Mesendoderm (in vitro differentiated cells): ENCODE measurements at places on chromosomes 5 and 9.

DNA sequence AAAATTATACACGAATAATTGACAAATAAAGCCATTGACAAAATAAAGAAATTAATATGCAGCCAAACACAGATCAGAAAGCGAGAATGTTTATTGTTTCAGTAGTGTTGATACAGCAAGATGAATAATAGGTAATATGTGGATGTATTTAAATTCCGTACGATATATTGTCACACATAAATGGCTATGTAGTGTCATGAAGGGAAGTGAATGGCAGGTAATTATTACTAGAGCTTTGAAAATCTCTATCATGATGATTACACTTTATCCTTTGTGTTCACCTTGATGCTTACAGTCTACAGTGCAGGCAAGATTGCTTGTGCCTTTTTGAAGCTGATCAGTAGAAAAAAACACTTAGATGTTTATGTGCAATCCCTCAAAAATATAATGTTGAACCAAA, 23.3 kb upstream of the CDH10 start:
- no peak for DNase-seq

GRCh38 chr5:133382661-133383579, 229.4 kb downstream of the FSTL4 start:
- DNase-seq = no peak

DNA sequence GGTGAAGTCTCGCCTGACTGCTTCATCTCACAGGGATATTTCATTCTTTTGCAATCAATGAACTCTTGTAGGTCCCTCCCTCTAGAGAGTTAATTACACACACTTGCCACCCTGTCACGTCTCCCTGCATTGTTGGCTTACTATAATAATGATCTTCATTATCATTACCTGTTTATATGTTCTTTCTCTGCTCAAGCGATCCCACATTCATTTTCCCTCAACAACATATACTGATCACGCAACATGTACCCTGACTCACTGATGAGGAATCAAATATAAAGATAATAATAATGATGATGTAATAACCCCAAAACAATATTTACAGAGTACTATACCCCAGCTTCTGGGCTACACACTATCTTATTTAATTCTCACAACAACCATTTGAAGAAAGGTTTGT, 88.5 kb downstream of the FEM1C start:
- DNase-seq = no peak

- DNase-seq = no peak
Measured at GRCh38 chr5:62281411-62281810, 24.6 kb upstream of the KIF2A start.

DNA sequence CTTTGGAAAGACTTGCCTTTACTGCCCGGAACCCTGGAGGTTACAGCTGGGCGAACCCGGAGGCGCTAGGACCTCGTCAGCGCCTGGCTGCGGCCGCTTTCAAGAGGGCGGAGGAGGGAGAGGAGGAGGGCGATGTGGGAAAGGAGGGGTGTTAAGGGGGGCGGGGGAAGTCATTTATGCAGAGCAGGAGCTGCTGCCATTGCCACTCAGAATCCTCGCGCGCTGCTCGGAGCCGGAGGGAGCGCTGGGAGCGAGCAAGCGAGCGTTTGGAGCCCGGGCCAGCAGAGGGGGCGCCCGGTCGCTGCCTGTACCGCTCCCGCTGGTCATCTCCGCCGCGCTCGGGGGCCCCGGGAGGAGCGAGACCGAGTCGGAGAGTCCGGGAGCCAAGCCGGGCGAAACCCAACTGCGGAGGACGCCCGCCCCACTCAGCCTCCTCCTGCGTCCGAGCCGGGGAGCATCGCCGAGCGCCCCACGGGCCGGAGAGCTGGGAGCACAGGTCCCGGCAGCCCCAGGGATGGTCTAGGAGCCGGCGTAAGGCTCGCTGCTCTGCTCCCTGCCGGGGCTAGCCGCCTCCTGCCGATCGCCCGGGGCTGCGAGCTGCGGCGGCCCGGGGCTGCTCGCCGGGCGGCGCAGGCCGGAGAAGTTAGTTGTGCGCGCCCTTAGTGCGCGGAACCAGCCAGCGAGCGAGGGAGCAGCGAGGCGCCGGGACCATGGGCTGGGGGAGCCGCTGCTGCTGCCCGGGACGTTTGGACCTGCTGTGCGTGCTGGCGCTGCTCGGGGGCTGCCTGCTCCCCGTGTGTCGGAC, at the start of gene PCSK5:
PCSK5 (plus strand) TSS at position 202 of the 805 bp plus-strand sequence; CDS start at position 711, 509 bp downstream.
- DNase-seq = peak; percentile 98

- peak; percentile 98 for DNase-seq
Measured at GRCh38 chr9:16705111-16705604, 165.3 kb downstream of the BNC2 start.

GRCh38 chr9:77751341-77752091, 103.4 kb upstream of the GNA14 start:
- DNase-seq = peak; percentile 81

- no peak for DNase-seq
Measured at GRCh38 chr9:76743931-76744330, 20.3 kb upstream of the PCA3 start.

- no peak for DNase-seq
Measured at GRCh38 chr9:122930541-122931225, 629 bp downstream of the ZBTB26 start.

GRCh38 chr9:34230556-34230955, 51.7 kb downstream of the UBAP1 start:
- DNase-seq = no peak

- no peak for DNase-seq
Measured at GRCh38 chr5:79295029-79295428, 59.1 kb downstream of the JMY start.

DNA sequence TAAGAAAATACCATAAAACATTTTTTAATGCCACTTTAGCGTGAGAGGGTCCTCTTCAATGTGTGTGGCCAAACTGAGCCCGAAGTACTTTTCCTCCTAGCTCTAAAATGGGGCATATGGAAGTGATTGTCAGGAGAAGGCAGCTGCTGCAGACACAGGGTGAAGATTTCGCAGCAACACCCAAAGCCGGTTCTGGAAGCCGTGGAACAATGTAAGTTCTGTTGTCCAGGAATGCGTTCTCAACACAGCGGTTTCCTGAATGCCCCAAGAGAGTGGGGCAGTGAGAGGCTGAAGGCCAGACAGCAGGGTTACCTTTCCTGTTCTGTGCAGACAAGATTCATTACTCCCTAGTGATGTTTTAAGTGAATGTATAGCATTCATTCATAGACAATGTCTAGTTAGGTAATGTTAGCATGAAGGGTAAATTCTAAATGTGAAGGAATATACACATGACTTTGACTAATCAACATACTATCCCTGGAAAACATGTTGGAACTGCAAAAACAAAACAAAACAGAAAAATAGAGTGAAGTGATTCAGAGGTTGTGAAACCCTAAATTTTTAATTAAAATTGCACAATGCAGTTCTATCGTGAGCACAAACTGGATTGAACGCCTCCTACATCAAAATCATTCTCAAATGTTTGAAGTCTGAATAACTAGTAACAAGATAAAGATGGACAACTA, 197.0 kb upstream of the SEMA6A start:
- no peak for DNase-seq

DNA sequence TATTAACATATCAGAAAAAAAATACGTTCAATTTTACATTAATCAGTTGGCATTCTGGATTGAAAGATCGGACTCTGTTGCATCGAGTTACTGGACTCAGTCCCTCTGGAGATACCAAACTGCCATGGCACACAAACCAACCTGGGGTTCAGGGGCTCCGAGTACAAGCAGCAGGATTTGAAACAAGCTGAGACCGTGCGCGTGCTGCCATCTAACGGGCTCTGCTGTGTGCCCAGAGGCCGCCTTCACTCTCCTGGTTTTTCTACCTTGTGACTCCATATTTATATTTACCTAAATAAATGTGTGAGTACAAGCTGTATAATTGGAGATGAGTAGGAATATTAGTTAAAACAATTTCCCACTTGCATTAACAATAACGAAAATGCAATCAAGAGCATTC, 48.2 kb downstream of the ANXA1 start:
- DNase-seq = peak; percentile 35

DNA sequence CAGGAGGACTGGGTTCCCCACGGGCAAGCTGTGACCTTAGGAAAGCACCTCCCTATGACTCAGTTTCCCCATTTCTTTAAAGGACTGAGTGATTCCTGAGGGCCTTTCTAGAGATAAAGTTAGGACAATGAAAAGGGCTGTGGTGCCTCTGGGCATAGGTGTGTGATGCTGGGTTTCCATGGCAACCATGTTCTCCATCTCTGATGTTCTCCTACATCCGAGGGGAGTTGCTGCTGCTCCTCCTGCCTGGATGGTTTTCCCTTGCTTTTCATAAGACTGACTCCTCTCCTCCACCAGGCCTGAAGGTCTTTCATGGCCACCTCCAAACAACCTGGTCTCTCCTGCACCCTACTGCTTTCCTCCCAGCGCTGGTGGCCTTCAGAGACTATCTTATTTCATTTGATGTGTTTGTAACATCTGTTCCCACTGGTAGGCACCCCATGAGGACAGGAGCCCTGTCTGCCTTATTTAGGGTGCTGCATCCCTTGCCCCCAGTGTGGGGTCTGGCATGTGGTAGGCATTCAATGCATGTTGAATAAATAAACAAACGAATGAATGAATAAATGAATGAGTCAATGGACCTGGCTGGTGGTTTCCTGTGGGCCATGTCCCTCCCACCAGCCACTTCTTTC, 112.2 kb upstream of the HAND1 start:
- DNase-seq = peak; percentile 35

DNA sequence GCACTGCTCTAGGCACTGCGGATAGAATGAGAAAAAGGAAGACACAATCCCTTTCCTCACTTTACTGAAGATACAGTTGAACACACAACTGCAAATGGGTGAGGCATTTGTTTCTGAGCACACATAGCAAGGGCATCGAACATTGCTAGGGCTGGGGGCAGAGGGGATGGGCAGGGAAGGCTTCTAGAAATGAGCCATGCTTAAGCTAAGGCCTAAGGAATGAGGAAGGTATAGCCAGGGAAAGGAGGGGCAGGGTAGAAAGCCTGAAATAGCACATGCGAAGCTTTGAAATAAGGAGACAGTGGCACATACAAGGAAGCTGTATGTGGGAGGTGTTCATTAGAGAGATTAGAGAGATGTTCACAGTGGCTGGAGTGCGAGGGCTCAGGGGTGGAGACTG, 92.7 kb downstream of the KIF4B start:
- no peak for DNase-seq

DNA sequence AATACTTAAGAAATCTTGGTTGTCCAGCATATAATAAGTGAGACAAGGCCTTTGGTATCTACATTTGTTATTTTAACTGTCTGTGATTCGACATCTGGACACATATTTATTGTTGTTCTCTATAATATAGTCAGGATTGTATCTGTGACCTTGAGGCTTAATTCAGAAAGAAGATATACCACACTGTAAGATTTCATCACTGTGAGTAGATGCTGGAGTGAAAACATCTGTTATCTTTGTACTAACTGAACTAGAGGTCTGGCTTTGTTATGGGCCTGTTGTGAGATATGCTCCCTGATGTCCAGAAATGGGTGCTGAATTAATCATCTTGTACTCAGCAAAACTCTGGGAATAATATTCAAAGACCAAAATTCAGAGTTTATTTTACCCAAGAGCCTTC, 148.5 kb downstream of the ISOC1 start:
- DNase-seq = no peak

GRCh38 chr9:105138306-105138801, 106.1 kb upstream of the SLC44A1 start:
- peak; percentile 56 for DNase-seq

- DNase-seq = no peak
Measured at GRCh38 chr5:177123789-177124485, 9.6 kb upstream of the NSD1 start.

DNA sequence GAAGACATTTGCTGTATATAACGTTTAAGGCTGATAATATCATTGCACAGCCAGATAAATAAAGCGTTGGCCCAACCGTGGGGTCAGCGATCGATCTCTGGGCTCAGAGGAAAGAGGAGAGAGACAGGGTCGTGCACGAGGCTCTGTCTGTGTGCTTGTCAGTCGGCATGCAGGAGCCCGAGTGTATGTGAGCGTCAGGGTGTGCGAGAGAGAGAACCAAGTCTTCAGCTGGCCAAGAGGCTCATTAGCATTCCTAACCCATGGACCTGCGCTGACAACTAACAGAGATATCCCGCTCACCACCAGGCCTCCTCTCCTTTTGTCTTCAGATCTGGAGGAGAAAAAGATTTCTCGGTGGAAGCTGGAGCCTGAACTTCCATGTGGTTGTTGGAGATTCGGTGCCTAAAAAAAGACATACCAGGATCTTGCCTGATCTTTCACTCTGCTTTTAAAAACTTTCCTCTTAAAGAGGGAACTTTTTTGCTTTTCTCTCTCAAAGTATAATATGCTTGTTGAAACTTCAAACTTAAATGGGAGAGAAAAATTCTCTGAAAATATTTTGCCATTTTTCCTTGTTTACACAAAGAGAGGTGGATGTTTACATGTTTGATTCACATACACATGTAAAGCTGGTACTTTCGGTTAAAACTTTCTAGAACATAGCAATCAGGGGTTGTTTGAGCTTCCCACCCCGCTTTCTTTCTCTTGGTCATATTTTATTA, 16.5 kb downstream of the NR2F1 start:
- peak; percentile 79 for DNase-seq

DNA sequence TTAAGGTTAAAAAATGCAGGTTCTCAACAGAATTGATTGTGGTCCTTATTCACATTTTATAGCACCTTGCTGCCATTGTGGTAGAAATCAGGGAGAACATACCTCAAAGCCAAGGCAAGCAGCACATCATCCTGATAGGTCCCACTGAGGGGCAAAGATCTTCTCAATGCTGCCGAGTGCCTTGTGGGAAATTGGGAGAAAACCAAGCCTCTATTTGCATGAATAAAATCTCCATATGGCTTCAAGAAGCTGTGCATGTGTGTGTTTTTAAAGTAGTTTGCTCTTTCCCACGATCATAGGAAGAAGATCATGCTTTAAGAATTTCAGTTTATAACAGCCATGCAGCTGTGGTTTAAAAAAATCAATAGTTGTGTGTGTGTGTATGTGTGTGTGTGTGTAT, 216.9 kb upstream of the FBXL7 start:
- DNase-seq = no peak

GRCh38 chr5:55568654-55569512, 34.1 kb upstream of the PLPP1 start:
- no peak for DNase-seq

DNA sequence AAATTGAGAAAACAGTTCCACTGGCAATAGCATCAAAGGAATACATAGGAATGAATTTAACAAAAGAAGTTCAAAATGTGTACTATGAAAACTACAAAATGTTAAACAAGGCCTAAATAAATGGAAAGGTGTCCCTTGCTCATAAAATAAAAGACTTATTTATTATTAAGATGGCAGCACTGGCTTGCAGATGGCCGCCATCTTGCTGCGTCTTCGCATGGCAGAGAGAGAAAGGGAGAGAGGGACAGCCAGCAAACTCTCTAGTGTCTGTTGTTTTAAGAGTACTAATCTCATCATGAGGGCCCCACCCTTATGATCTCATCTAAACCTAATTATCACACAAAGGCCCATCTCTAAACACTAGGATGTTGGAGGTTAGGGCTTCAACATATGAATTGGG, 47.1 kb downstream of the ABLIM3 start:
- peak; percentile 7 for DNase-seq

DNA sequence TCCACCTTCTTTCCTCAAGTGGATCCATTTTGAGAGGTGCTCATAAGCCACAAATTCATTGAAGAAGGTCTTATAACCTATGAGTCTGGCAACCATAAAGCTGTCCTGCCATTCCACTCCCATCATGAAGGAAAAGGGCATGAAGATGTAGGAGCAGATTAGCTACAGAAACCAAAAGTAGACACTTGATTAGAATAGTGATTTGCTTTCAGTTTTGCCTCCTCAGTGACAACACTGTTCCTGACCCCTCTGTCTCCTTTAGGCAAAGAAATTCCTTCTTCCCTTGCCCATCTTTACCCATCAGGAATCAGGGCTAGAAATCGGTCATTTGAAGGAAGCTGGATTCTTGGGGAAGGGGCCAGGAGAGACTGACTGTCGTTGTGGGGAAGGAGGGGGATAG, 55.2 kb downstream of the SLC28A3 start:
- no peak for DNase-seq
